BE2C (cell line): ENCODE measurements at places on chromosomes 7 and 10.

GRCh38 chr7:72297636-72298035 is 114.5 kb downstream of the CALN1 start:
- no peak for DNase-seq

GRCh38 chr10:18610517-18610916 is 40.9 kb downstream of the NSUN6 start:
- DNase-seq, result peak; percentile 19

GRCh38 chr7:149456506-149457421 is 4.1 kb downstream of the ZNF777 start:
- no peak for DNase-seq

GRCh38 chr10:33653584-33654367 is 319.3 kb upstream of the NRP1 start:
- DNase-seq, result no peak

- DNase-seq, result no peak
Measured at GRCh38 chr7:135956393-135956792, 20.8 kb downstream of the MTPN start.
